RWPE1 (cell line): ENCODE measurements at places on chromosomes 5 and 9.
A peak's percentile ranks its signal among the peaks of the same experiment; 100 is the strongest.

GRCh38 chr5:145443366-145443765, 391.8 kb downstream of the PRELID2 start:
- DNase-seq = no peak

- peak; percentile 54 for DNase-seq
Observed at GRCh38 chr5:75052192-75053053, at the start of gene GCNT4. TSS of gene GCNT4 (minus strand) at chr5:75052558. CDS start at chr5:75030037, 22,521 bp downstream.

- no peak for DNase-seq
Observed at GRCh38 chr5:2582507-2582906, 169.0 kb downstream of the IRX2 start.

GRCh38 chr5:61332358-61332749, 296 bp downstream of the ZSWIM6 start:
- DNase-seq = no peak

DNA sequence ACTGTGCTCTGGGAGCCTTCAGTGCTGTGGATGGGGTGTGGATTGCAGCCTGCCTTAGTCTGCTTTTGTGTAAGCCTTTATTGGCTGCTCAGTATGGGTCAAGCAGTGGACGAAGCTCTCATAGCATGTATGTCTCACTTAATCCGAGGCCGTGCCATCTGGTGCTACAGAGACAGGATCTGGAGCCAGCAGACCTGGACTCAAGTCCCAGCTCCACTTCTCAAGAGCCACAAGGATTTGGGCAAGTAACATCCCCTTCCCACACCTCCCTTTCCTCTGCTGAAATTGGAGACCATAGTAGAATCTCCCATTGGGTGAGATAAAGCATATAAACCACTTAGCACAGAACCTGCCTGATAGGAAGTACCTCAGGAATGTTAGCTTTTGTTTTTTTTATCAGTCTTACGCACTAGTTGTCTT, 23.4 kb upstream of the LECT2 start:
- no peak for DNase-seq

- DNase-seq = peak; percentile 20
Observed at GRCh38 chr9:12640016-12640587, 53.1 kb upstream of the TYRP1 start.

- no peak for DNase-seq
Observed at GRCh38 chr9:28378231-28378630, 805.0 kb upstream of the C9orf72 start.

GRCh38 chr9:112042244-112042638, 132.9 kb downstream of the SUSD1 start:
- no peak for DNase-seq

- DNase-seq = no peak
Observed at GRCh38 chr9:99235926-99236634, 14.0 kb downstream of the SEC61B start.

GRCh38 chr5:138824516-138824915, 50.6 kb downstream of the LRRTM2 start:
- DNase-seq = no peak

GRCh38 chr9:114059047-114059803, 18.9 kb downstream of the AMBP start:
- DNase-seq = no peak

- no peak for DNase-seq
Observed at GRCh38 chr9:79604921-79605562, 33.3 kb downstream of the TLE4 start.

DNA sequence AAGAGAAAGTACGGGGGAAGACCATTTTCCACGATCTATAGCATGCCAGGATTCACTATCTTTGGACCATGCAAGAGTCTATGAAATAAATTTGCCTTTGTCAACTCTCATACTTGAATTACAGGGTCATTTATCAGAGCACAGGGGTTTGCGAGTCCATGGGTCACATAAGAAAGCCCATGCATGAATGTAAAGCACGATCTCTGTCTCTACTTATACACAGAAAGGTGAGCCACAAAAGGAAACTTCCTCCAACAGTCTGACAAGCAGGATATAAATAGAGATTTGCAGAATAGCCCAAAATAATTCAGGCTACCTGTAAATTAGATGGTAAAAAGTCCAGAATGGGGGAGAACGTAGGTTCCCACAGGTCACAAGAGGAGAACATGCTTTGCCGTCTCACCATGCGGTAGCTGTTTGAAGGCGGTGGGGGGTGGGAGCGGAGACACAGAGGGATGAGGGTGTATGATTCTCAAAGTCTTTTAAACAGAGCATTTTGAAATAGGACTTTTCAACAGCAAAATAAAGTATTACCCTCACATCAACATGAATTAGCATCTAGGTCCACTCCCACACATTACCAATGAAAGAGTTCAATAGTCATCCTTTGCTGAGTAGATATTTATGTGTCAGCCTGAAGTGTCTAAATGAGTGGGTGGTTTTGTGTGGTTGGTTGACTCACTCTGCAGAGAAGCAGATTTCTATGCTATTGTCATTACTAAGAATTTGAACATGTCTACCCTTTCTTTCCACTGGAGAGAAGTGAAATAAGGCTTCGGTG, 279.7 kb downstream of the EBF1 start:
- peak; percentile 20 for DNase-seq

DNA sequence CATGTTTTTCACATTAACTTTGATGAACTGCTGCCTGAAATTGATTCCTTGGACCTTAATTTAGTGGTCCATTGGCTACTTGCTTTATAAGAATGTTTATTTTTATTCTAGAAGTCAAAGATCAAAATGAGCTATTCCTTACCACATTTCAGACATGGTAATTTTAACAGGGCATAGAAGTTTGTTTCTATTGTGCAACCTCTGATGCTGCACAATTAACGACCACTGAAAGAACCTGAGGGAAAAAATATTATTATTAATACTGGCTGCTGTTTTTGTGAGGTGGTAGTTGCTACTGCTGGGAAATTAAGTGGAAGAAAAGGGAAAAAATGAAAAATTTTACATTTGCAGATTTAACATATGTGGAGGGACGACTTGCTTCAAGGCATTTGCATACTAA, 37.9 kb upstream of the RAB3C start:
- DNase-seq = no peak

- DNase-seq = peak; percentile 93
Observed at GRCh38 chr5:175288048-175288621, 155.8 kb downstream of the DRD1 start.

- no peak for DNase-seq
Observed at GRCh38 chr9:129939431-129939830, 103.6 kb downstream of the FNBP1 start.
